ENCODE measurements at places on chromosomes 16 and 17.

DNA sequence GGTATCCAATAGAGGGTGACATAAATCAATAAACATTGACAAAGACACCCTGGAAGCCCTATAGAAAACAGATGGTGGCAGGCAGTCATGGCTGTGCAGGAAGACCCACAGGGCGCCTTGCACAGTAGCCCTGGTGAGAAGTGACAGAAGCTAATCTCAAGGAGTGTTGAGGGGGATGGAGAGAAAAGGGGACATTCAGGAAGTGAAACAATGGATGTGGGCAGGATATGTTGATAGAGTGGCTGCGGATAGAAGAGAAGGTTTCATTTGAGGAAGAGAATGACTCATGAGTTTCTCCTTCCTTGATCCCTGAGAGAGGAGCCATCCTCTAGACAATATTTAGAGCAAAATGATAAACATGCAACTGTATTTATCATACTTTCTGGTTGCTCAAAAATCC, 468.8 kb upstream of the HSBP1 start:
- no peak for DNase-seq

GRCh38 chr16:77785373-77785764, 3.0 kb upstream of the VAT1L start:
- DNase-seq = no peak

DNA sequence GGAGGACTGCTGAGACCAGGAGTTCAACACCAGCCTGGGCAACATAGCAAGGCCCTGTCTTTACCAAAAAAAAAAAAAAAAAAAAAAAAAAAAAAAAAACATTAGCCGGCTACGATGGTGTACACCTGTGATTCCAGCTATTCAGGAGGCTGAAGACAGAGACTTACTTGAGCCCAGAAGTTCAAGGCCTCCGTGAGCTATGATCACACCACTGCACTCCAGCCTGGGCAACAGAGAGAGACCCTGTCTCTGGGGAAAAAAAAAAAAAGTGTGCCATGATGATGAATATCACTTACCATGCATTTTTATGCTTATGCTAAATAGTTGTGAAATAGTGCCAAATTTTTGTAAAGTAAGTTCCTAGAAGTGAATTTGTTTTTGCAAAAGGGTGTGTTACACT, 197.0 kb downstream of the LGALS9B start:
- no peak for DNase-seq

DNA sequence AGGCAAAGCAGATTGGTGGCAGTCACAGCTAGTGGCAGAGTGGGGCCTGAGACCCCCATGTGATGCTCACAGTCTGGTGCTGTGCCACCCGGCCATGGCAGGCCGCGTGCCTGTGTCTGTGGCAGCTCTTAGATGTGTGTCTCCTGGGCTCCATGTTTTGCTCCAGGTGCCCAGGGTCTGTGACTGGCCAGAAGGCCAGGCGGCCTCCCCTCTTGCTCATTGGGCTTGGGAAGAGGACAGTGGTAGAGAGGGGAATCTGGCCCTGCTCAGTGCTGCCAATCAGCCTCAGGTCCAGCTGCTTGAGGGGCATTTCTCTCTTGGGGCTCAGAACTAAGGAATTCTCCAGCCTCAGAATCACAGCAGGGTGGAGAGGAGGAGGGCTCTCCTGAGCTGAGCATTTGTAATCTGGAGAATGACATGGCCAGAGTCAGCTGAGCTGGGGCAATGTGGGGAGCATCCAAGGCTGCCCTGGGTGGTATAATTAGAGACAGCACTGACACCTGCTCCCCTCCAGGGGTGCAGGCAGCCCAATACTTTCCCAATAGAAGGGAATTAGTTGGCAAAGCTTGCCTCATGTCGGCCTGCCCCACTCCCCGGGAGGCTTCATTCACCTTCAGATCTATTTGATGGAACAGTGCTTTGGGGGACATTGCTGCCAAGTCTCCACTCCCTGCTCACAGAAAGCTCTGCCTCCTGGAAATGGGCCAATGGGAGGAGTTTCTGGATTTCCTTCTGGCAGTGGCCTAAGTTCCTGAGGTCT, 2.7 kb upstream of the LASP1NB start:
- no peak for DNase-seq

DNA sequence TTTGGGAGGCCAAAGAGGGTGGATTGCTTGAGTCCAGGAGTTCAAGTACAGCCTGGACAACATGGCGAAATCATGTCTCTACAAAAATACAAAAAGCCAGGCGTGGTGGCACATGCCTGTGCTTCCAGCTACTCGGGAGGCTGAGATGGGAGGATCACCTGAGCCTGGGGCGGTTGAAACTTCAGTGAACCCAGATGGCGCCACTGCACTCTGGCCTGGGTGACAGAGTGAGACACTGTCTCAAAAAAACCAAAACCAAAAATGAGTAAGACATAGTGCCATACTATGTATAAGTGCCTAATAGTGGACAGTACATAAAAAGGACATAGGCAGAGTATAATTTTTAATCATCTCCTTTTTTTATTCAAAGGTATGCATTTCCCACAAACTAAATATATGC, 4.0 kb downstream of the CTC1 start:
- DNase-seq = no peak

DNA sequence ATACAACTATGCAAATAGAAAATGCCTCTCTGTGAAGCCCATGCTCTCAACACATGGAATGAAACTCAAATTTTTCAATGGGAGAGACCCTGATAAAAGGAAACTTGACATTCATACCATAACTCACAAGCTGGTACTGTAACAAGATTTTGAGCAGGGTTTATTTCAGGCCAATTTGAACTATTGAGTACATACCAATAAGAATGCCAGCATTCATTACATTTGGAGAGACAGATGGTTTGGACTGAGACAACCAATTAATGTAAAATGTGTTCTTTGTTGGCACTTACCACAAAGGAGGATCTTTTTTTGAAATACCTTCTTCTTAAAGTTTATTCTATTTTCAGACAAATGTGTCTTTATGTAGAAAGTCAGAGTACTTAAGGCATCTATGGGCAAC, 1357.0 kb upstream of the GOT2 start:
- peak; percentile 92 for DNase-seq

- DNase-seq = peak; percentile 81
Measured at GRCh38 chr17:2011411-2012371, 13.4 kb downstream of the RTN4RL1 start.

- no peak for DNase-seq
Measured at GRCh38 chr17:75390982-75391381, 14.5 kb downstream of the GRB2 start.

- no peak for DNase-seq
Measured at GRCh38 chr17:15475631-15476354, 8.4 kb upstream of the CDRT4 start.

DNA sequence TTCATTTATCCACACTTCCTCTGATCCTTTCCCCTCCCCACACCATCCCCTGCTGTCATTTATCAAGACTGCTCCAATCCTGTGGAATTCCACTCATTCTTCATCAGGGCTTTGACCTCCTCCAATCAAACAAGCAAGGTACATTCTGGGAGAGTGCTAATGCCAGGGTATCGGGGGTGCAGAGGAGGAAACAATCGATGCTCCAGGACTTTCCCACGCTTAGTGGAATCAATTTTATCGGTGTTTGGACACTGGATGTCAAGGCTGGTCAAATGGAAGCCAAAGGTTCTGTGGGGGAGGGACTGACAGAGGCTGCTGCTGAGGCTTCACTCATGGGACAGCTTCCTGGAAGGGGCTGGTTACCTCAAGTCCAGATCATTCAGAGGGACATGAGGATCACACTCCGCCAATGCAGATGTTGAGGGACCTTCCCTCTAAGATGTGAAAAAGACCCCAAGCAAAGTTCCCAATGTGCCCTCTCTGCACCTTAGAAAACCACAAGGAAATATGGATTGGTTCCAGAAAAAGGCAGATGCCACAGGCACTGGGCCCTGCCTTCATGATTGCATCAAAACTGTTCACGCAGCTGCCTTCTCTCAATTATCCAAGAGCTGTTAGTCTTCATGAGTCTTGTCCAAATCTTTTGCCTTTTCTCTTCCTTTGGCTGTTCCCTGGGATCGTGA, 44.7 kb upstream of the SOX9 start:
- DNase-seq = no peak

- DNase-seq = no peak
Measured at GRCh38 chr16:29791845-29792807, 1.6 kb downstream of the KIF22 start.

DNA sequence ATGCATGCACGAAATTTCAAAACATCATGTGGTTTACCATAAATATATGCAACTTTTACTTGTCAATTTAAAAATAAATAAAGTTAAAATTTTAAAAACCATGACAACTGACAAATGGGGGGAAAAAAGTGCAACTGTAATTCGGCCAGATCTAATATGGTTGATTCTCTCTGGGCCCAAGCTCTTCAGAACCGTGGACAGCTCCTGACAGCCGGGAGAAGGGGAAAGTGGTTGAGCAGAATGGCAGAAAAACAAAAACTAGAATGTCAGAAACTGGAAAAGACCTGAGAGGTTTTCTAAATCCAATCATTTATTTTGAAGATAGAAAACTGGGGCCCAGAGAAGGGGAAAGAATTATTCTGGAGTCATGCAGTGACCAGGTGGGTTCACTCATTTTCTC, 126.6 kb downstream of the TMEM132E start:
- DNase-seq = no peak

- DNase-seq = peak; percentile 61
Measured at GRCh38 chr17:9924735-9925191, 19.7 kb upstream of the RCVRN start.

GRCh38 chr16:13306161-13306995, 405.0 kb downstream of the SHISA9 start:
- DNase-seq = no peak
